Globus pallidus (tissue), 1 donor: ENCODE measurements at places on chromosomes 12 and 14.
A peak's percentile ranks its signal among the peaks of the same experiment; 100 is the strongest.

DNA sequence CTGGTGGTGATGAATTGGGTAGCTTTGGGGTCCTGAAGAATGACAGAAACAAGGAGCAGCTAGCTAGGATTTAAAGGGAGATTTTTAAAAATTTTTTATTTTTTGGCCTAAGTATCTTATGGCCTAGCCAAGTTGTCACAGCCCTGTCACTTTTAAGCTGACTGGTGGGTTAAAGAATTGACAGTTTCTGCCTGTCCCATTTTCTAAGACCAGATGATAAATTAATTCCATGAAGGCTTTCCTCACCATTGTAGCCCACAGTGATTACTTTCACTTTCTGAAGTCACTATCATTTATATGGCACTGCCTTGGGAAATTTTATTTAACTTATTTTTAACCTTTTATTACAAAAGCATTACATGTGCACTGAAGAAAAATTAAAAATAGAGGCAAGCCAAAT is 43.2 kb downstream of the BICDL1 start:
- DNase-seq: no peak

DNA sequence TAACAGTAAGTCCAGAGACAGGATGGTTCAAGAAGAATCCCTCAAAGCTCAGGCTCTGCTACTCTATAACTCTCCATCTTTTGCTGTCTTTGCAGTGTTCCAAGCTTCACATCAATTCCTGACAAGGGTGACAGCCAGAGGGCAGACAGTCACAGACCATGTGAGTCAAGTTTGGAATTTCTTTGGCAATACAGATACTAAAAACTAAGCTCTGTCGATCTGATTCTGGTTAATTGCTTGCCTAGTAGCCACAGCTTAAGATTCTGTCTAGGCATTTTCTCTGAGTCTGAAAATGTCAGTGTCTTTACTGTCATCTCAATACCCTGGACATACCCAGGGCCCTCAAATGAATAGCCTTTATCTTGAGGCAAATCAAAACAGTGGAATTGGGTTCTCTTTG is 153.7 kb downstream of the CEP128 start:
- no peak for DNase-seq

DNA sequence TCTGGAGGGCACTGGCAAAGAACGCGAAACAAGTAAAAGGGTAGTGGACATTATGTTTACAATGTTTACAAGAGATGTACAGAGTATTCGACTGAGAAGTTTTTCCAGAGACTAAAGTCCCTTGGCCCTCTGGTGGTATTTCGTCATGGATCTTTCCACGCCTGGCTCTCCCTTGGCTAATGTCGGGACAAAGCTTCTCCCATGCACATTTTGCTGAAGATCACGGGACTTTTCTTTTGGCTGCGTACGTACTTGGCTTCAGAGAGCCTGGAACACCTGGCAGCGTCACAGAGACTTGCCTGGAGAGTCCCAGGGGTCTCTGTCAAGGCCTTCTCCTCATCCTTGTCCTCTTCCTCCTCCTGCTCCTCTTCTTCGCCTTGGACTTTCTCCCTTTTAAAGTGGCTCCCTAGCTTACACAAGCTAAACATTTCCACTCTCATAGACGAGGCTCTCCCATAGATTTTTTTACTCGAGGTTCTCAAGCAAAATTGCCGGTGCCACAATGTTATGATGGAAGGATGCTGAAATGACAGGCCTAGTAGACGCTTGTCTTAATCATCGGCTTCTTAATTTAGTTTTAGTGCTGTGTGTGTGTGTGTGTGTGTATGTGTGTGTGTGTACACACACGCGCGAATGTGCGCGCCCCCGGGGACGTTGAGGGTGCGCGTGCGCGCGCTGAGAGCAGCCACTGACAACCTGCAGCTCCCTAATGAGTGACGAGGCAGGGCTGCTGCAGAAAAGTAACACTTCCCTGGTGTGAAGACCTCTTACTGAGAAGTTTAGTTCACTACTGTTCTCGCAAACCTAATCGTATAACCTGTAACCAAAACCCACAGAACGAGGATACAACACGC is 4.9 kb upstream of the FOXG1 start:
- DNase-seq: no peak

DNA sequence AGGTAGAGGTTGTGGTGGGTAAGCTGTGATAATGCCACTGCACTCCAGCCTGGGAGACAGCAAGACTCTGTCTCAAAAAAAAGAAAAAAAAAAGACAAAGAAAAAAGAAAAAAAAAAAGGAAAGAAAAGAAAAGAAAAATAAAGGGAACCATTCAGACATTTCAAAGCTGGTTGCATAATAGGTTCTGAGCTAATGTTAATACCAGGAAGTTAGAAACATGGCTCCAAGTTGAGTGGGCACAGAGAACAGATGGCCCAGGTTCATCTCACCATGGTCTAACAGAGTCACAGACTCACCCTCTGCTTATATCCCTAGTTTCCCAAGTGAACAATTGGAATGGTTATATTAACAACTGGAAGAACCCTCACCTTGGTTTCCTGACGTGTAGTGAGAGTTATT is 17.4 kb upstream of the ZDHHC17 start:
- no peak for DNase-seq

DNA sequence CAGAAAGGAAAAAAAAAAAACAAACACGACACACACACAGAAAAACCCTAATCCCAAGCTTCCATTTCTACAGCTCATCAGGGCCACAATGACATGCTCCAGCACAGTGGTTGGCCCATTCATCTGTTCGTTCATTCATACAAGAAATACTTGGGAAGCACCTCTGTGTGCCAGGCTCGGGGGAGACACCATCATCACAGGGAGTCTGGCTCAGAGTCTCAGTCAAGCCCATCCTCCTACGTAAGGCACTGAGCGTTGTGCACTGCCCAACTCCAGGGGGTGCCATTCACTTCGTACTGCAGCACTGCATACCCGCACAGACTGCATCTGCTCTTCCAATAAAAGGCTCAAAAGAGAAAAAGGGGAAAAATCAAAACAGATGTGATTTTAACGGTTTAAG is 15.3 kb downstream of the VPS37B start:
- peak; percentile 86 for DNase-seq

DNA sequence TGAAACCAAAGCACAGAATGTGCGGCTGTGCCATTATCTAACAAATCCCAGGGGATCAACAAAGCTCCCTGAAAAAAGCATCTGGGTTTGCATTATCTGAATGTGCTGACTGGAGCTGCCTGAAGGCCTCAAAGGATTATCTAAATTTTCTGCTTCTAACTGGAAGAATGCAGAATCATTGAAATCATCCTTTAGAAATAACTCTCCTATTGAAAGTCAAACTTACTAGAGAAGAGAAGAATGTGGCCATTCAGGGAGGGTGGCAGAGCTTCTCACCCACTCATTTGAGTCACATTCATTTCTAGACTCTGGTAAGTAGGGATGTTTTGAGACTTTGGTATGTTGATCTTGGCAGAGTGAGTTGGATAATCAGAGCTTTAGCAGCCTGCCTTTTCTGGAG is 220.6 kb upstream of the RGS6 start:
- DNase-seq: no peak

DNA sequence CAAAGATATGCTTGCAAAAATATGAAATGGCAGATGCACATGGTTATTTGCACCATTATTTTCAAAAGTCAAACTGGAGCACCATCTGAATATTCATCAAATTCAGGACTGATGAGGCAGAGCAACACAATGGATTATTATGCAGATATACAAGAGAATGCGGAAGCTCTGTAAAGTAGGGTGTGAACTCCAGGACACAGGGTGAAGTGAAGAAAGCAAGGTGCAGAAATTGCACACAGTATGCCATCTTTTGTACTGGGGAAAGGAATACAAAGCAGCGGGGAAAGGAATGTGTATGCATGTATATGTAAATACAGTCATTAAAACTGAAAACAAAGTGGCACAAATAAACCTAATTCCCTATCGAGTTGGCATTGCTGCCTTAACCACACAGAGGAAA is 22.7 kb upstream of the CLEC4E start:
- no peak for DNase-seq

DNA sequence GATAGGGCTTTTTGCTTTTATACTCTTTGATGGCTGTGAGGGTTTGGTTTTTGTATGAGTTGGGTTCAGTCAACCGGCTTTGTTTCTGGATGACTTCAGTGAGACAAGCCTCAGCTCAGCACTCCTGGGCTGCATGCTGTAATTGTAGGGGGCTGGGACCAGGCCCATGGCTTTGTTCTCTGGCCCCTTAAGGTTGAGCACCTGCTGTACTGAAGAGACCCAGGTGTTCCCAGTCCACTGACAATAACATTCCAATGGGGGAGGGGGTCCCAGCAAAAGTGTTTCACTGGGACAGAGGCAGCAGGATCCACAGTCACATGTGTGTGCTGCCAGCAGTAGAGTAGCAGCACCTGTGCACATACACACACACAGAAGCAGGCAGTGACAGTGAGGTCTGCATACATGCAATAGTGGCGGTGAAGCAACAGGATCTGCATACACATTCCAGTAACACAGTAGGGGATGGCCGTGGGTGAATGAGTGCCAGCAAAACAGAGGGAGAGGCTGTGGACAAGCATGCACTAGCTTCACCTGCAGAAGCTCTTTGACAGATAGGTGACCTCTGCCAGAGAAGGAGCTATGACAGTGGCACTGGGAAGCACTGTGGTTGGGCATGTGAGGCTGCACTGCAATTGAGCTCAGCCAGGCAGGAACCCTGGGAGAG is 240.4 kb downstream of the ASCL1 start:
- DNase-seq: no peak

DNA sequence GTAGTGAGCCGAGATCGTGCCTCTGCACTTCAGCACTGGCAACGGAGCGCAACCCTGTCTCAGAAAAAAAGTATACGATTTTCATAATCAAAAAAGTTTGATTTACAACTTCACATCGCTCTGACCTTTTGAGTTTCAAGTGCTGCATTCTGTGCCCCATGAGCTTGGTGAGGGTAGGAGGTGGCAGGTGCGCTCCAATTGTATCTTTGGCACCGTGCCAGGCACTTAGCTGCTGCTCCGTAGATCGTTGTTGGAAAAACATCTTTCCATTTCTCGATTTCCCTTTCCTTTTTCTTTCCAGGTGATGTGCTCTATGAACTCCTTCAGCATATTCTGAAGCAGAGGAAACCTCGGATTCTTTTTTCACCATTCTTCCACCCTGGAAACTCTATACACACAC is 203.7 kb downstream of the ETV6 start:
- no peak for DNase-seq

GRCh38 chr12:25151476-25151875 is 43.5 kb downstream of the DNAI7 start:
- no peak for DNase-seq

GRCh38 chr12:132036063-132036683 is 86.4 kb downstream of the EP400 start:
- no peak for DNase-seq

- no peak for DNase-seq
Observed at GRCh38 chr12:113359939-113360748, 1.8 kb downstream of the PLBD2 start.

DNA sequence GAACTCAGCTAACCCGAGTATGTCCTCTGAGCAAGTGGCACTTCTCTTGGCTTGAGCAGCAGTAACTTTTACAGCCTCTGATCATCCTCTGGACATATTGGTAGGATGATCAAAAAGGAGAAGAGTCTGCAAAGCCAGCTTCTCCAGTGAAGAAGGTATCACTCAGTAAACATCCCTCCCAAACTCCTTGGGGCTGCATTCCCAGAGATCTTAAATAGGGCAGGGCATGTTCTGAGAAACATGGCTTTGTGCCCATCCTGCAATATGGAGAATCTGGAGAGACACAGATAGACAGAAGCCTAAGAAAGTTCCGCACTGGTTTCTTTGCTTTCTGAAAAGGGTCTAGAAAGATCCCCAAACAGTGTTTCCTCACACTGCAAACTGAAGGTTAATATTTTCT is 65.4 kb downstream of the RBM19 start:
- DNase-seq: no peak

GRCh38 chr12:115348301-115348700 is 664.3 kb upstream of the TBX3 start:
- no peak for DNase-seq

DNA sequence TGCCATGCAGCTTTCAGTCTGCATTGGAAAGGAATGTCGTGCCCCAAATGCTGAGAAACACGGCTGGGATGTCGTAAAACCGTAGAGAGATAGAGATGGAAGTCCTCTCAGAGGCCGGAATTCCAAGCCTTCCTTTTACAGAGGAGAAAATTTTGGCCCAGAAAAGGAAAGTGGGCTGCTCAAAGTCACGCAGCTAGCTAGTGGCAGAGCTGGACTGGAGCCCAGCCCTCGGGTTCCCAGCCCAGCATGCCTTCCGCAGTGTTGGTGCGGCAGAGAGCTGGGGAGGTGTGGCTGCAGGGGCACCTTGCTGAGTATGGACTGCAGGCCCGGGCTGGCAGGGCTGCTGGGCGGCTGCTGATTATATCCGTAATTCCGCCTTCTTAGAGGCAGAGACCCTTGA is 50.3 kb downstream of the KCNA1 start:
- no peak for DNase-seq

DNA sequence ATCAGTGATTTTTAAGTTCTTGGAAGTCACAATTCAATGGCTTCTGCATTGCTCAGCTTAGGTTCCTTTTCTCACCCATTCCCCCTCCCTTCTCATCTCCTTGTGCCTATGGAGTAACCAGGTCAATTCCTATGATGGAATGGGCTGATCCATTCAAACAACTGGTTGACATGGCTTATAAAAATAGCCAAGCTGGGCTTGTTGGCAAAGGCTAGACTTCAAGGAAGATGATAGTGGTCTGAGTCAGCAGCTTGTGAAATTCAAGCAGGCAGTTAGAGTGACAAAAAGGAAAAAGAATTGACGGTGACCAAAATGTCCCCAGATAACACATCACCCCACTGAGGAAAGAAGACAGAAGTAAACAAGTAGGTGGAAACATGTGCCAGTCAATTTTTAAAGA is 119.9 kb upstream of the PCED1B start:
- DNase-seq: no peak

DNA sequence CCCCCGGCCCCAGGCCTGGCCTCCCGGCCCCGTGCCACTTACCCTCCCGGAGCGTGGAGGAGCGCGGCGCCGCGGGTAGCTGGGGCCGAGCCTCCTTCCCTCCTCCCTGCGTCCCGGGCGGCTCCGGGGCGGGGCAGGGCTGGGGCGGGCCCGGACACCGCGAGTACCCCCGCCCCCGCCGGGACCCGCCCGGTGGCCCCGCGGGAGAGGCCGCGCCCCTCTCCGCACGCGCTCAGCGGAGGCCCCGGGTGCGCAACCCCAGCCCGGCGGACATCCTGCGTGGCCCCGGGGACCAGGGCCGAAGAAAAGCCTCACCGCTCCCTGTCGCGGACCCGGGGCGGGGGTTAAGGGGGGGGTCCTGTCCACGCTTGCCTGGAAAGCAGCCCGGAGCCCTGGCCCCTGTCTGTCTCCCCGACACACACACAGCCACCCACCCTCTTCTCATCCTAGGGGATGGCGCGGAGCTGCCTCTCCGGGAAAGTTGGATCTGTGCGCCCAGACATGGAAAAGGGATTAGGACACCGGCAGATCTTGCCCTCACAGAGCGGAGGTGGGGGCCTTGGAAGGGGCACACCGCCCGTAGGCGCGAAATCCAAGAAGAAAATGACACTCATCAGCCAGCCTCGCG is at the start of gene SYNE3:
Gene SYNE3, minus strand, starts transcription at position 97 of the 628 bp plus-strand sequence. CDS start 40,829 bp downstream, outside the sequence.
- no peak for DNase-seq

- DNase-seq: no peak
Observed at GRCh38 chr14:59292921-59293534, 104.6 kb downstream of the DAAM1 start.

GRCh38 chr12:107684990-107685359 is 624 bp upstream of the PWP1 start:
- no peak for DNase-seq
